ENCODE measurements at places on chromosomes 4 and X.
A peak's percentile ranks its signal among the peaks of the same experiment; 100 is the strongest.

DNA sequence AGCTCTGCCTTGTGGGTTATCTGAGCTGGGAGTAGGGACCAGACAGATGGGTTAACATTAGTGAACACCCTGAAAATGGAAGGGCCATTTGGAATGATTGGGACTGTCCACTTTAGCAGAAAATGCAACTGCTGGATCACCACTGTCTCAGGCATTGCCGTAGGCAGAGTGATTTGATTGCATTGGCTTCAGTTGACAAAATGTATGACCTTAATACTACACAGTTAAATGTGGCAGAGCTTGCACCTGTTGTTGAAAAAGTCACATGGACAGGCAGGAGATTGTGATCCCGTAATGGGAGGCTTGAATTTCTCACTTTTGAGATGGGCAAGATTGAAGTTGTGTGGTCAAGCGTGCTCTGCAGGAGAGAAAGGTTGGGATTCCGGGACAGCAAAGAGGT, 166.5 kb upstream of the PUDP start:
- DNase-seq = no peak

DNA sequence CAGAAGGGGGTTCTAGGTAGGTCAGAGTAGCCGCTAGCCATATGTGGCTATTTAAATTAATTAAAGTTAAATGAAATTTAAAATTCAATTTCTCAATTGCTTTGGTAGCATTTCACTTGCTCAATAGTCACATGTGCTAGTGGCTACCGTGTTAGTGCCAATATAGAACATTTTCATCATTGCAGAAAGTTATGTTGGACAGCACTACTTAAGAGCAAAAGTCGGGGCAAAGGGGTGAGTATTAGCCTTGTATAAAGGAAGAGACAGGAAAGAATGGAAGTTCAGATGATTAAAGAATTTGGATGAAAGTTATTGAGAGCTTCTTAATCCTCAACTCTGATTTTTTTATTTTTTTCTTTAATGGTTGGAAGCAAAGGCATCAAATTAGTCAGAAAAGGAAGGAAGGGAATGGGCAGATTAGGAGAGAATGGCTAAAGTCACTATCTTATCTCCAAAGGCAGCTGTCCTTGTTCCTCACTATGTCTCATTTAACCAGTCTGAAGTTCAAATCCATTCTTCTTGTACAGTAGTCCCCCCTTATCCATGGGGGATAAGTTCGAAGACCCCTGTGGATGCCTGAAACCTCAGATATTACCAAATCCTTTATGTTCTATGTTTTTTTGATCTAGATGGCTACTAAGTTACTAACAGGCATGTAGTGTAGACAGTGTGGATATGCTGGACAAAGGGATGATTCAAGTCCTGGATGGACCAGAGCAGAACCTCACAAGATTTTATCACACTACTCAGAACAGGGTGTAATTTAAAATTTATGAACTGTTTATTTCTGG, 22.9 kb downstream of the OCIAD1 start:
- DNase-seq = no peak

DNA sequence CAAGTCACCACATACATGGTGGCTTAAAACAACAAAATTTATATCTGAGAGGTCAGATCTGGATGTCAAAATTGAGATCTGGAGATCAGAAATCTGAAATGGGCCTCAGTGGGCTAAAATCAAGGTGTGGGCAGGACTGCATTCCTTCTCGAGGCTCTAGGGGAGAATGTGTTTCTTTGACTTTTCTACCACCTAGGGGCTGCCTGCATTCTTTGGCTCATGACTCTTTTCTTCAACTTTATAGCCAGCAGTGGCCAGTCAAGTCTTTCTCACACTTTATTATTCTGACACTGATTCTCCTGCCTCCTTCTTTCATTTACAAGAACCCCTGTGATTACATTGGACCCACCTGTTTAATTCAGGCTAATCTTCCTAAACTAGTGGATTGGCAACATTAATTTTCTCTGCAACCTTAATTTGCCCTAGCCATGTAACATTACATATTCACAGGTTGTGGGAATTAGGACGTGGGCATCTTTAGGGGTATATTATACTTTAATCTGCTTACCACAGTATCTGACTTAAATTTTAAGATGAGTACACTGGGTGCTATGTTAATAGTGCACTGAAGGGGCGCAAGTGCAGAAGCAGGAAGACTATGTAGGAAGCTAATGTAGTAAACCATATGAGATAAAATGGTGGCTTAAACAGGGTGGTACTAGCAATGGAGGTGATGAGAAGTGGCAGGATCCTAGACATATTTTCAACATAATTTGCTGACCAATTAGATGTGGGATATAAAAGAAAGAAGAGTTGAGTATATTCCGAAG, 188.0 kb downstream of the SLC4A4 start:
- DNase-seq = peak; percentile 9

DNA sequence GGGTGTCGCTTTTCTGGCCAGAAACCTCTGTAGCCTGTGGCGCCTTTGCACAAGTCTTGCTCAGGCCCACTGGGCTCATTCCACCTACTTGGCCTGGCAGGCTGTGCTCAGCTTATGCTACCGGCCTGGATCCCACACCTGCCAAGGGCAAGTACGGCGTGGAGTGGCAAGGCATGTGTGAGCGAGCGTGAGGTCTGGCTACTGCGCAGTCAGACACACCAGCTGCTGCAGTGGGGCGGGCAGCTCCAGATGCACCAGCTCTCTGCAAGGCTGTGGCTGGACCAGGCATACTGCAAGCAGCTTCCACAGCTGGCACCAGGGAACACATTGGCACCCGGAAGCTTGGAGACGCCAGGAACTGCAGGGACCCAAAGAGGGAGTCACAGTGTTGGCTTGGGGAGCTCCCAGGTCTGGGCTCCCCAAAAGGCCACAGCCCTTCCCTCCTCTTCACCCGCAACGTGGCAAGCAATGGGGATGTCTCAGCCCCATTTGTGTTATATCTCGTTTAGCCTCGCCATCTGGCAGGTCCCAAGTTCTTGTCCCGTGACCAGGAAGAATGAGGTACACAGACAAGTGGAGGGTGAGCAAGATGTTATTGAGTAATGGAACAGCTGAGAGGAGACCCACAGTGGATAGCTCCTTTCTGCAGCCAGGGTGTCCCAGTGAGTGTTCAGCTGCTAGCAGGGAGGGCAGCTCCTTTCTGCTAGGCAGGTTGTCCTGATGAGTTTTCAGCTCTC, 3.8 kb upstream of the FBXW7 start:
- DNase-seq = no peak

- no peak for DNase-seq
These were observed 11.0 kb upstream of the EIF4E start for GRCh38 chr4:98939892-98940298.

DNA sequence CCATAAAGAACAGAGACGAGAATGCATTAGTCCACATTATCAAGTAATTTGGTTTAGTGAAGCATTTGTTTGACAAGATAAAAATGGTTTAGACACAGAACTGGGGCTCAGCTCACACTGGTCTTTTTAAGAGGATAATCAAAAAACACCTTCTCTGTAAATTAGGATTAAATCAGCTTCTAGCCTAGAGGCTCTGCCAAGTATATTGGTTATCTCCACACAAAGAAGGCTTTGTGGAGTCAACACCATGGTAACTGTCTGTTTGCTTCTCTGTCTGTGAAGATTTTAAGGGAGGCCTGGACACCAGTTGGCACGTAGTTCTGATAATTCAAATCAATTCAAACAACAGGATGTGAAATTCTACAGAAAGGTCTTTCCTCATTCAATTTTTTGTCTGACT, 687.0 kb downstream of the DMD start:
- DNase-seq = peak; percentile 9

DNA sequence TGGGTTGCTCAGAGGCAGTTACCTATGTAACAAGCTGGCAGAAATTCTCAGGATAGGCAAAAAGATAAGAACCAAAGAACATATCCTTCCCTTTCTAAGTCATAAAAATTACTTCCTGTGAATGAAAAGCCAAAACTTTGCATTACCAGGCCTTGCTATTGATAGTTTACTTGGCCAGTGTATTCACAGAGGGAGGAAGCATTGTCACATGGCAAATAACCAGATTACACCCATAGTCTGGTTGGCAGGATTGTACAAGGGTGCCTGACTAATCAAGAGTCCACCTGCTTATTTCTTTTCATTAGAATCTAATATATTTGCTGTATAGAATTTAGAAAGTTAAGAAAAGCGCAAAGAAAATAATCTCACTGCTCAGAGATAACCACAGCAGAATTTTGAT, 14.1 kb downstream of the XIAP start:
- no peak for DNase-seq

DNA sequence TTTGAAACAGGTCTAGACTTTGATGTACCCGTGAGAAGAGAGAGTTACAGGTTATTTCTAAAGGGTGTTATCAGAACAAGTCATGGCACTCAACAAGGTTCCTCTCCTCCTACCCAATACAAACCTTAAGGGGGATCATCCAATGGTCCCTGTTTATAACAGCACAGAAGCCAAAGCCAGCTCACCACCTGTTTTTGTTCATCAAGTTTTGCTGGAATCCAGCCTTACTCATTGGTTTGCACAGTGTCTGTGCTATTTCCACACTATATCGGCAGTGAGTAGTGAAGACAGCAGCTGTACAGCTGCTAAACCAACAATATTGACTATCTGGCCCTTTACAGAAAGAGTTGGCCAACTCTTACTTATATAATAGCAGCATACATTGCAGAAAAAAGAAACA, 262.1 kb upstream of the STS start:
- no peak for DNase-seq

- no peak for DNase-seq
These were observed 72.9 kb downstream of the FAM9B start for GRCh38 chrX:8960957-8961468.

GRCh38 chr4:53040459-53040815, 178.3 kb downstream of the RASL11B start:
- DNase-seq = no peak

GRCh38 chr4:70299643-70300042, 35.1 kb upstream of the CABS1 start:
- DNase-seq = no peak

DNA sequence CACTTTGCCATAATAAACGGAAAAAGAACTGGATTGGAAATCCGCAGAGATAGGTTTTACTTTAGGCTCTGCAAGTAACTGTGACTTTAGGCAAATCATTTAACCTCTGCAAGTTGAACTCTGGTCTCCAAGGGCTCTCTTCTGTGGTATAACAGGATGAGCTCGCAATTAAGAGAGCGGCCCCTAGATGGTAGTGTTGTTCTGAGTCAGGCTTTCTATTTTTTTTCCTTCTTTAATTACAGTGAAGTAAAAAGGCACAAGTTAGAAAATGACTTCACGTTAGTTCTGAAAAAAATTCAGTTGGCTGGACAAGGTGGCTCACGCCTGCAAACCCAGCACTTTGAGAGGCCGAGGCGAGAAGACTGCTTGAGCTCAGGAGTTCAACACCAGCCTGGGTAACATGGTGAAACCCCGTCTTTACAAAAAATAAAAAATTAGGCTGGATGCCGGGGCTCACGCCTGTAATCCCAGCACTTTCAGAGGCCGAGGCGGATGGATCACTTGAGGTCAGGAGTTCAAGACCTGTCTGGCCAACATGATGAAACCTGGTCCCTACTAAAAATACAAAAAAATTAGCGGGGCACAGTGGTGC, 18.0 kb downstream of the RPS3A start:
- peak; percentile 69 for DNase-seq

GRCh38 chr4:55955710-55956109, 7.0 kb downstream of the CEP135 start:
- no peak for DNase-seq

- no peak for DNase-seq
These were observed 1314.7 kb downstream of the FSTL5 start for GRCh38 chr4:160848901-160849760.

- no peak for DNase-seq
These were observed 1.3 kb downstream of the TAB3 start for GRCh38 chrX:30887721-30888120.
